Spleen (tissue), 13 donors: ENCODE measurements at places on chromosomes 2 and 18.

- DNase-seq, result no peak
These were observed 259.9 kb upstream of the MYT1L start for GRCh38 chr2:2590841-2591541.

DNA sequence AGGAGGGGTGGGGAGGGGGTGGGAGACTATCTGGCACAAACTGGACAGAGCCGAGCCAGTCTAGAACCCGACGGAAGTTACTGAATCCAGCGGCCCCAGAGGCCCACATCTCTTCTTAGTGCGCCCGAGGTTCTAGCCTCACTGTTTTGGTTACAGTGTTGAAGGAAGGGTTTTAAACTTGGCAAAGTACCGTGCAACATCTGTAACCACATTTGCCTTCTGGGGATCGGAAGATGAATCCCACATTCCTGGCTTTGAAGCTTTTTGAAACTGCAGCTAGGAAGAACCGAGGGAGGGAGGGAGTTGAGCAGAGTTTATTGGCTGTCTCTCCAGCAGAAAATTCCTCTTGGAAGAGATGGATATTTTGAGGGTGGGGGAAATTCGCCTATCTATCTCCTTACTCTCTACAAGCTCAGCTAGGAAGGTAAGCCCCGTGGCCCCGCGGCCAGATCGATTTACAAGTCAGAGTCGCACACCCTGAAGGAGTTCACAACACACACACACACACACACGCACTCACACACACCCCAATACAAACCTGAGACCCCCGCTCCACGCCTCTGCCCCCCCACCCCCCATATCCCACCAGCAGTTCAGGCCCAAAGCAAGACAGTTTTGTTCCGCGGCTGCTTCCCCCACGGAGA is 1.0 kb downstream of the ACVR1 start:
- DNase-seq, result peak; percentile 80

GRCh38 chr2:197033222-197033621 is 106.7 kb upstream of the PGAP1 start:
- DNase-seq, result no peak

DNA sequence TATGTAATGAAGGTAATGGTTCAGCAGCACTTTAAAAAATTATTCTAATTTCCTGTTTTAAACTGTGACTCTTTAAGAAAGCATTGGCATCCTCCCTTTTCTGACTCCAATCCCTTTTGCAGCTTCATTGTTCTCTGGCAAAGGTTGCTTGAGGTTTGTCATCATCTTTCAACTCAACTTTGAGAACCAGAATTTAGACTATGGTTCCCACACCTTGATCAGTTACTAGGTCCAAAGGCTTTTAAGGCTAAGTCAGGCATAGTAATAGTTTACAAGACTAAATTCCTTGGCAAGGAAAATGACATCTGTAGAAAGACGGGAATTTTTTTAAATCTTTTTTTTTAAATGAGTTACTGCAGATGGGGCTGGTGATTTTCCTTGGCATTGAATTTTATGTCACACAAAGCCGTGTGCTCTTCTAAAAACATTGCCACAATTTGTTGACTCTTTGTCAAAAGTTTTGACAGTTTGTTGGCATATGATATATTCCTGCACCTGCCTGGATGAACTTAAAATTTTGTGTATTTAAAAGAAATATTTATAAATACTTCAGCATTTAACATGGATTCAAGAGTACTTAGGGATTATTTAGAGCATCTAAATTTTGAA is 451.0 kb downstream of the MEIS1 start:
- no peak for DNase-seq

- no peak for DNase-seq
These were observed 1.6 kb downstream of the INHBB start for GRCh38 chr2:120347396-120348060.

DNA sequence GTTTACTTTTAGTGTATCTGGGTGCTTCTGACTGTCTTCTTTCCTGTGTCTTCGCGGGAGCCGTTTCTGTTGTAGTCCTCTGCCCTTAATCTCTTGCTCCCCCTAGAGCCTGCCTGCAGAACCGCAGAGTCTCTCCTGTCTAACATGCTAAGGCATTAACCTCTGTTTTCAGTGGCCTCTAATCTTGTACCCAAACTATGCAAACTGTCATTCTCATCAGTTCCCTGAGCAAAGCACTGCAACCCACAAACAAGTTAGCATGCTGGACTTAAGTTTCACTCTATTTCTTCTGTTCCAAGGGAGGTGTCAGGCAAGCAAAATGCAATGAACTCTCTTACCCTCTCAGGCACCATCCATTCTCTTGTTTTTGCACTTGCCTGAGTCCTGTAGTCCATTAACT is 138.4 kb downstream of the OTX1 start:
- no peak for DNase-seq

DNA sequence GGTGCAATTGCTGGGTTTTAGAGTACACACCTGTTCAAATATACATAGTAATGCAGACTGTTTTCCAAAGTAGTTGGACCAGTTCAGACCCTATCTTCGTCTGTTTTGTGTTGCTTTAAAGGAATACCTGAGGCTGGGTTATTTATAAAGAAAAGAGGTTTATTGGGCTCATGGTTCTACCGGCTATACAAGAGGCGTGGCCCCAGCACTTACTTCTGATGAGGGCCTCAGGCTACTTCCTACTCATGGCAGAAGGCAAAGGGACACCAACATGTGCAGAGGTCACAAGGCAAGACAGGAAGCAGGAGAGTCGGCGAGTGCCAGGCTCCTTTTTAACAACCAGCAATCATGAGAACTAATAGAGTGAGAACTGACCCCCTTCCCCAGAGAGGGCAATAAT is 21.9 kb upstream of the EMILIN2 start:
- DNase-seq, result no peak

- no peak for DNase-seq
These were observed 1.9 kb upstream of the IL1R2 start for GRCh38 chr2:101989740-101990460.
